Aorta (tissue), 5 donors: ENCODE measurements at places on chromosomes 13 and 19. TPM values are rescaled to one million over a fixed set of nuclear protein-coding genes. Genes with fewer than 3 reads are reported as not detected.

GRCh38 chr13:106291006-106291405, 244.5 kb downstream of the EFNB2 start:
- DNase-seq, result no peak

GRCh38 chr13:111912453-111912866, 154.5 kb upstream of the SOX1 start:
- DNase-seq, result no peak

DNA sequence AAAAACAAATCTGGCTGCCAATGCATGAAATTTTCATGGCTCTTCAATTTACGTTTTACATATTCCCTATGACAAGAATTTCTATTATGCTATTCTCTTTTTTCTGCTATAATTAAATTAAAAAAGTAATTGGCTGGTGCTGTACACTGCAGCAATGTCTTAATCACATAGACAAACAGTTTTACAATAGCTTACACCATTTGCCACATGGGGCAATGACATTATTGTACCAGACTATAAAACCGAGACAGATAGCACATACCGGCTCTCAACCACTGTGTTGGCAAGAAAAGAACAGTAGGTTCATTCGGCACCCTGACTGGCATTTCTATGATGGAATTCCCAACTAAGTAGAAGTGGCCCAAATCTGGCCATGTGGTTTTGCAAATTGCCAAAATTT, 67.7 kb downstream of the DACH1 start:
- no peak for DNase-seq

GRCh38 chr13:64697226-64697625, 2532.9 kb downstream of the PCDH9 start:
- no peak for DNase-seq

GRCh38 chr13:113551081-113552000, 33.2 kb upstream of the TFDP1 start:
- DNase-seq, result peak; percentile 22

DNA sequence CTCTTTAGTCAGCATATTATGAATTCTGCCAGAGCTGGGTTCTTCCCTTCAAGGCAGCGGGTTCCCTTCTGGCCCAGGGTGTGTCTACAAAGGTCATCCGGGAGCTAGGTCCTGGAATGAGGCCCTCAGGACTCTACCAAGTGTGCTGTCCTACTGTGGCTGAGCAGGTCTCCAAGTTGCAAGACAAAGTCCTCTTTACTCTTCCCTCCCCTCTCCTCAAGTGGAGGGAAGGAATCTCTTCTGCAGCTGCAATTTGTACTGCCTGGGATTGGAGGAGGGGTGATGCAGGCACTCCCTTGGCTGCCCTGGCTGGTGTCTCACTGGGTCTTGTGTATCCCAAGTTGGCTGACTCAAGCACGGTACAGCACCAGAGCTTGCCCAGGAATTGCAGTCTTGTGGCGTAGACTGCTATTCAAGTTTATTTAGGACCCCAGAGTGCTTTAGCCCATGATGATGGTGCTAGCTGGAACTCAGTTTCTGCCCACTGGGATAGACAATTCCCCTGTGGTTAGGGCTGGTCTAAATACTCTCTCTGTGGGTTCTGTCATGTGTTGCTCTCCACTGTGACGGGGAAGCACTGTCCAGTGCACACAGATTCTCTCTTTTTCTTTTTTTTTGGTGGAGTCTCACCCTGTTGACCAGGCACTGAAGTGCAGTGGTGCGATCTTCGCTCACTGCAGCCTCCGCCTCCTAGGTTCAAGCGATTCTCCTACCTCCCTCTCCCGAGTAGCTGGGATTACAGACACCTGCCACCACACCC, 28.5 kb downstream of the RFC3 start:
- DNase-seq, result no peak

- no peak for DNase-seq
Measured at GRCh38 chr13:112212533-112212932, 145.6 kb downstream of the SOX1 start.

DNA sequence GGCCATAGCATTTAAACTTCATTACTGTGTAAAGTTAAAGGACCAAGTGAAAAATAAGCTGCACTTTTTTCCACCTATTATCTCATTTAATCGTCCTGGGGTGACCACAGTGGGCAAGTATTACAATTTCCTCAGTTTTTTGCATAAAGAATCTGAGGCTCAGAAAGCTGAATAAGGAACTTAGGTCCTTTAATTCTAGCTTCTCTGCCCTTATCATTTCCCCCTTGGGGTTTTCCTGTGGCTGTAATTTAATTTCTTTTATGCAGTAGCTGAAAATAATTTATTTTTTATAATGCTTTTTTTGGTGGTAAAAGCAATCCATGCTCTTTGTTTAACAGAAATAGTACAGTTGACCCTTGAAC, 59.8 kb upstream of the RCBTB2 start:
- no peak for DNase-seq

- DNase-seq, result no peak
Measured at GRCh38 chr19:42105368-42105767, 26.9 kb downstream of the POU2F2 start.

DNA sequence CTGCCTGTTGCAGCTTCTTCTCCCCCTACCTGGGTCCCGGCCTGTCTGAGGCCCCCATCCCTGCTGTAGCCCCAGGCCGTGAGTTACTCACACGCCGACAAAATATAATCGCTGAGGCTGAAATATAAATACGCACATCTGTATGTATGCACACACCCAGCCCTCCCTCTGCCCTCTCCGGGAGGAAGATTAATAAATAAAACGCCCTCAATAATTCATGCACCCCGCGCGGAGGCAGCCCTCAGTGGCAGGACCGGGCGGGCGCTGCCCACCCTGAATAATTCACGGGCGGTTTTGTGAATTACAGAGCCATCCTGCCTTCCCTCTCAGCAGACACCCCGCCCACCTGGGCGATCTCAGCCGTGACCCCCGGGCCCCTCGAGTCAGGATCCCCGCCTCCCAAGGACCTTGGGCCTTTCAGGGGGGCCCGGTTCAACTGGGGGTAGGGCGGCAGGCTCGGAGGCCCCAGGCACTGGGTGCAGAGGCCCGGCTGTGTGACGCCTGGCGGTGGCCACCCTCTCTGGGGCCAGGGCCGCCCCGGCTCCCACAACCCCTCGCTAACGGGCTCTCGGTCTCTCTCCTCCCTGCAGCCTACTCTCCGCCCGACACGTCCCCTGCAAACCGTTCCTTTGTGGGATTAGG, 24.2 kb downstream of the SMIM24 start:
- DNase-seq, result peak; percentile 66

KASH5 gene
- total RNA-seq, result not detected

KLK15 gene
- not detected for total RNA-seq

CALM3 gene
- 212 TPM for total RNA-seq

LILRB3 gene
- 26.7 TPM for total RNA-seq

IZUMO1 gene
- 1.6 TPM for total RNA-seq
